NCI-H226 (cell line): ENCODE measurements at places on chromosomes 12 and 14.
A peak's percentile ranks its signal among the peaks of the same experiment; 100 is the strongest.

DNA sequence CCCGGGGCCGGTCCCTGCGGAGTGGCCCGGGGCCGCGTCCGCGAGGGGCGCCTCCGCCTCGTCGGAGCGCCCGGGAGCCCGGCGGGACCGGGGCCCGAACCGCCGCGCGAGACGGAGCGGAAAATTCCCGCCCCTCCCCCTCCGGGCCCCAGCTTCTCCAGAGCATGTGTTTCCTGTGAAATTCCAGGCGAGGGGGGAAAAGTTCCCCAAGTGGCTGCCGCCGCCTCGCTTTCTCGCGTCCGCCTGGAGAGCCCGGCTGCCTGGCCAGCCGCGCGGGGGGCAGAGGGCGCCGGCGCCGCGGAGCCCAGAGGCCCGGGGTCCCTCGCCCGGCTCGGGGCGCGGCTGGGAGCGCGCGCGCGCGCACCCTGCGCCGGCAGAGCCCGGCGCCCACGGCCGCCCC lies 904 bp downstream of the CACNA1C start:
- DNase-seq = no peak

DNA sequence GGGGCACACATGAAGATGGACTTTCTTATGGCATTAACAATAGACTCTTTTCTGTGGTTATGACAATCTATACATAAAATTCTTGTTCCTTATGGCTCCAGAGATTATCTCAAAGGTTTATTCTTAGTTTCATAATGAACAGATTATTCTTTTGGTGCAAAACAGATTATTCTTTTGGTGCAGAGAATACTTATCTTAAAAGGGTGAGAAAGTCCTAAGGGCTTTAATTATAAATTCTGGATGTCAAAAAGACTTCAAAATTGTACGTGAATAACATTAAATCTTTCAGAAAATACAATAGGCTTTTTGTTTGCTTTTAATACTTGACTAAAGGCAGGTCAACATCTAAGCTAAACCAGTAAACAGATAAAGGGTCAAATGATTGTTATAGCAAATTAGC lies 69.3 kb downstream of the MNAT1 start:
- DNase-seq = no peak

DNA sequence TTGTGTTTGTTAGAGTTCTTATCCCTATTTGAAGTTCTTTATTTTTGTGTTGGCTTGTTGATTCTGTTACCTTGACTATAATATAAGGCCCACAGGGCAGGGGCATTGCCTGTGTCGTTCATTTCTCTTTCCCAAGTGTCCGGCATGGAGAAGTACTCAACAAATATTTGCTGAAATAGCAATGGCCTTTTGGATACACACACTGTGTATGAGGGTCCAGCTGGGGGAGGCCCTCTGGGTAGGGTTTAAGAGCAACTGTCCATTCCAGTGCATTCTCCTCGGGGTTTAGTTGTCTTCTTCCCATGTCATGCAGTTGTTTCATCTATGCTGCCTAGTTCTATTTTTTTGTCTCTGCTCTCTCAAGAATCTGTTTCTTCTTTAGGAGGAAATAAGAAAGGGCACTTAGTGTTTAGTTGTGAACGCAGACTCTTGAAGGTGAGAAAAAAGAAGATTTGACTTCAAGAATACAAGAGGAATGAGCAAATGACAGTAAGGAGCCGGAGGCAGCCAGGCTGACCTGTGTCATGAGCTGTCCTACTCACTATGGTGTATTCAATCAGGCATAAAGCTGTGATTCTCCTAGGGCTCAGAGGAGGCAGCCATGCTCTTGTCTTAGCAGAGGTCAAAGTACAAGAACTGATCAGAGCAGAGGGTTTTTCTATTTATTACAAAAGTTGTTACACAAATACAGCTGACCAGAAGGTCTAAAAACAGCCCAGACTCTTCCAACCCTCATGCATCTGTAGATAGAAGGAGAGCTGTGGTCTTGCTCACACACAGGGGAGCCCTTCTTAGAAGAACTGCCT lies 10.2 kb downstream of the ERG28 start:
- DNase-seq = no peak

- no peak for DNase-seq
Observed at GRCh38 chr14:44732144-44732543, 225.1 kb upstream of the FSCB start.

DNA sequence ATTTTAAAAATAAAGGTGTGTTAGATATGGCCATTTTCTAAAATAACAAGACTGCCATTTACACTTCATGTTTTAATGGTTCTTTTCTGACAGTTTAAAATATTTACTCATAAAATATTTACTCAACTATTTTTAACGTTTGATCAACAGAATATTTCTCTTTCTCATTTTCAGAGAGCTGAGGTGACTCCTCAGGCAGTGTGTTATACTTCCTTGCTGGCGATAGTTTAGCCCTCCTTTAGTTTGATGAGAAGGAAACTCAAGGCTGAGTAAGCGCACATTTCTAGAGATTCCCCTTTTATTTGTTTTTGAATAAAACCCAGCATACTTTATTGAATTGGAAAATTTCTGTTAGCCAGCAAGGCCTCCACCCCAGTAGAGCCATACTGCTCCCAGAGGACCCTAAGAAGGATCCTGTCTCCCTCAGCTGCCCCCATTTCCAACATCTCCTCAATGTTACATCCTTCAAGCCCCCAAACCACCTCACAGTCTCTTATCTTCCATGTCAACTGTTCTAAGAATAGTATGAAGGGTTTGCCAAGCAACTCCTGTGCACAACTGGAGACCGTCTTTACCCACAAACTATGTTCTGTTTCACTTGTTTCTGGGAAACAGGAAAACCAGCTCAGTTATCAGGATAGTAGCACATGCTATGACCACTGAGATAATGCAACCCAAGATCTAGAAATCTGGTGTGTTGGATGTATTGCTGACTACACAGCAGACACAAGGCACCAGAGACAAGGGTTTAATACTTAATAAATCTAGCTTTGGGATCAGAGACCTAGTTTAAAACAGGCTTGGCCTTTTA lies 129.5 kb downstream of the STXBP6 start:
- DNase-seq = peak; percentile 24

DNA sequence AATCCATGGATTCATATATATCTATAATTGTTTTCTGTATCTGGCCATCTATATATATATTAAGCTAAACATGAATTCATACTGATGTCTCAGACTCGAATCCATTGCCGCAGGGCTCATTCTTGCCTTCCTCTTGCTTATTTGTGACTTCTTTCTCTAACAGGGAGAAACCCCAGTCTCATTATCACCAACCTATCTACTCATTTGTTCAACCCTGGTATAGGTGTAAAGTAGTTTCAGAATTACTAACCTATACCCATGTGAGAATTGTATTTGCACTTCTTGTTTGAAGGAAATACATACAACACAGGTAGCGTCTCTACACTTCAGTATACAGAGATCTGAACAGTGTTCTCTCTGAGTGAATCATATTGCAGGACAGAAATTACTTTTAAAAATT lies 77.7 kb downstream of the PTPN11 start:
- DNase-seq = no peak

- DNase-seq = no peak
Observed at GRCh38 chr14:99380991-99381687, 99.5 kb downstream of the SETD3 start.

- no peak for DNase-seq
Observed at GRCh38 chr14:38212111-38212510, 4.4 kb downstream of the SSTR1 start.

GRCh38 chr14:105093038-105093430 lies 27.8 kb upstream of the GPR132 start:
- peak; percentile 64 for DNase-seq

GRCh38 chr14:20679907-20680306 lies 4.5 kb upstream of the RNASE4 start:
- peak; percentile 21 for DNase-seq

- DNase-seq = no peak
Observed at GRCh38 chr12:63047146-63047545, 103.9 kb downstream of the AVPR1A start.

DNA sequence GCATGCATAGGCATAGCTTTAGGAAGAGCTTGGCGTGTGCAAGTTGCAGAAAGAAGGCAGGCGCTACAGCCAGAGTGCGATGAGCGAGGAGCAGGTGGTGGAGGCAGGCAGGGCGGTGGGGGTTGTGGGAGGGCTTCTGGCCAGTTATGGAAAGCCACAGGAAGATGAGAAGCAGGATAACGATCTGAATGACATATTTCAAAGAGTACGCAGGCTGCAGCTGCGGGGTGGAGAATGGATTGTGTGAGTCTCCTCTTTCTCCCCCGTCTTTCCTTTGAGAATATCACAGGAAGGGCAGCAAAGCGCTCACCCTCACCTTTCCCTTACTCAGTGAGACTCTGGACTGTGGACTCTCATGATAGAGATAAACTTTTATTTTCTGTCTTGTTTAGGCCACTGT lies 48.7 kb upstream of the PLXNC1 start:
- peak; percentile 51 for DNase-seq

GRCh38 chr12:124159655-124160054 lies 135.2 kb upstream of the RFLNA start:
- no peak for DNase-seq

- no peak for DNase-seq
Observed at GRCh38 chr12:126776026-126776655, 1490.8 kb upstream of the TMEM132C start.

DNA sequence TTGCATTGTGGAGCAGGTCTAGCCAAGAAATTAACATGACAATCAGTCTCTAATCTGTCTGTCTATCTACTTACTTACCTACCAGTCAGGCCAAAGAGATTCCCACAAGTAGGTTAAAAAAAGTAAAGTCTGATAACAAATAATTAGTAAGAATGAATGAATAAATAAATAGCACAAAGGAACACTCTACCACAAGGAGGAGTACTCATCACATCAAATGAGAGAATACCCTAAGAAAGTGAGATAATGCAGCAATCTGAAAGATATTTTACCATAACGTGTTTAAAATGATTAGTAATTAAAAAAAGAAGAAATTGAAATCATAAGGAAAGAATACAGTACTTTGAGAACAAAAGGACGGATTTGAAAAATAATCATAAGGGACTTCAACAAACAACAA lies 187.2 kb downstream of the SYNE2 start:
- no peak for DNase-seq
